ENCODE measurements at places on chromosomes 13 and 19.

- DNase-seq = no peak
These were observed 115.8 kb upstream of the TMTC4 start for GRCh38 chr13:100790405-100790804.

GRCh38 chr19:32330213-32330857 lies 15.1 kb upstream of the ZNF507 start:
- DNase-seq = no peak

GRCh38 chr13:49246850-49247642 lies 679 bp upstream of the CDADC1 start:
- no peak for DNase-seq

GRCh38 chr19:56191115-56191514 lies 6.5 kb downstream of the ZSCAN5B start:
- no peak for DNase-seq

DNA sequence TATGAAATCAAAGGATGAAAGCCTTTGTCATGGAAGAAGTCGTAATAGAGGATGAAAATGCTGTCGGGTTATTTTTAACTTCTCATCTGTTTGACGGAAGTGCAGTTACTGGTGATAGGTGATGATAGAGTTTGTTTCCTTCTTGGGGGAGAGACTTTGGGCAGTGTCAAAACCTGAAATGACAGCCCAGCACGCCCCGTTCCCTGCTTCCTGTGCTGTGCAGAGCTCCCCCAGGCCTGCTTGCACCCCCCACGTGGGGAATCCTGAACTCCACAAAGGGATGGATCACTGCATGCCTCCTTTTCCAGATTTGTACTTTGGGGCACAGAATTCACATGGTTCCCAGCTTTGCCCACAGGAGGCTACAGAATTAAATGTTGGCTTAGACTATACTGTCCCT lies 102.7 kb downstream of the ATP11A start:
- DNase-seq = no peak

DNA sequence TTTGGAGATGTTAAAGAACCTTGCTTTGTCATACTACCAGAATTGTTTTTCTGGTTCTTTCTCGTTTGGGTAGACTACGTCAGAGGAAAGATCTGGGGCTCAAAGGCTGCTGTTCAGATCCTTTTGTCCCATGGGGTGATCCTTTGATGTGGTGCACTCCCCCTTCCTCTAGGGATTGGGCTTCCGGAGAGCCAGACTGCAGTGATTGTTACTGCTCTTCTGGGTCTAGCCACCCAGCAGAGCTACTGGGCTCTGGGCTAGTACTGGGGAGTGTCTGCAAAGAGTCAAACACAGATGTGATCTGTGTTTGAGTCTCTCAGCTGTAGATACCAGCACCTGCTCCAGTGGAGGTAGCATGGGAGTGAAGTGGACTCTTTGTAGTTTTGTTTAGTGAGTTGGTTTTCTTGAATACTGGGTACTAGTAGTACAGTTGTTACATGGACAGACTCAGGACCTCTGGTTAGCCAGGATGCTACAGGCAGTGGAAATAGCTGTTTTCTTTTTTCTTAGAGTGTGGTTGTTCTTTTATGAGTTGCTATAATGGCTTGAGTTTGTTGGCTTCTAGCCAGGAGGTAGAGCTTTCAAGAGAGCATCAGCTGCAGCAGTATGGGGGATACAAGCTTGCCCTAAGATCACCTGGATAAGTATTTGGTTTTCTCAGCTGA lies 34.4 kb downstream of the DNAJC15 start:
- no peak for DNase-seq

- no peak for DNase-seq
These were observed 22.4 kb upstream of the RNF113B start for GRCh38 chr13:98199480-98199879.

GRCh38 chr13:36131931-36132297 lies 732 bp upstream of the DCLK1 start:
- no peak for DNase-seq

DNA sequence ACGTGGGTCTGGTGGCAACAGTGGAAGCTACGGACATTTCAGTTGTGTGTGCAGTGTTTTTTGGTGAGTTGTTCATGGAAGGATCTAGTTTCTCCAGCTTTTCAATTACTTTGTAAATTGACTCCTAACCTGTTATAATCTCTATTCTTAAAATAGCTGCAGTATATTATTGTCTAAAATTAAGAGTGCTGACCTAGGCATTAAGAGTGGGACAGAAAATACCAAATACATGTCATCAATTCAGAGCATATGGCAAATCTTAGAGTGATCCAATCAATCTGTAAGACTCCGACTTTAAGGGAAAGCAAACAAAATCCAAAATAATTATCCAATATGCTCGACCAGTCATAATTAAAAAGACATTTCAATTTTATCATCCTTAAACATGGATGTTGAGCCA lies 338.1 kb upstream of the PCDH9 start:
- DNase-seq = no peak

DNA sequence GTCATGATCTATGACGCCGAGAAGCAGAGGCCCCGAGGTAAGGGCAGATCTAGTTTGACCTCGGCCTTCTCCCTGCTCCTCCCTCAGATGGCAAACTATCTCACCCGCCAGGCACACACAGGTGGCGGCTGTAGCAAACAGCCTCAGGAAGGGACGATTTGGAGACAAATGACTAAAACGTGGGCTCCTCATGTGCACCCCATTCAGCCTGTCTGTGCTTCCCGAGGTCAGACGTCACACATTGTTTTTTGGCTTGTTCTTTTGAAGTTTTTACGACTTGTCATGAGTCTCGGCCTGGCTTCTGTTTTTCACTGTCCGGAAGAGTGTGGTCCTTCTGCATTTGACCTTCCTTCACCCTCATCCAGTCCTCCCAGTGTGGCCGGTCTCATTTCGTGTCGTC lies 15.0 kb downstream of the DAZAP1 start:
- DNase-seq = no peak

DNA sequence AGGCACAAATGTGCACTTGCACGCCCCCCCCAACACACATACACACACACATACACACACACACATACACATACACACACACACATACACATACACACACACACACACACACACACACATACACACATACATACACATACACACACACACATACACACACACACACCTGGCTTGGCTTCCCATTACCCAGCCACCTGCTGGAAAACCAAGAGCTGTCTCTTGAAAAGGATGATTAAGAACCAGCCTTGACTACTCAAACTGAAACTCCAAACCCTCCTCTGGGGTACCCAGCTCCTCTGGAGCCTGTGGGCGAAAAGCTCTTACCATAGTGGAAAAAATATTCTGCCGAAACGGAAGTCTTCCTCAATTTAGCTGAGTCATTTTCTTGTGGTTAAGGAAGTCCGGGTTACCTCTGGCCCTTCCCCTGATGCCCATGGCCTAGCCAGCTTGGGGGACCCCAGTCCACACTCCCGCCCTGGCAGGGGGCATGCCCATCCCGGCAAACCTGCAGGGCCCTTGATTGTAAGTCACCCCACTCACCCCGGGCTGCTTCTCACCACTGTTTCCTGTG lies 21.9 kb downstream of the CEBPA start:
- no peak for DNase-seq
